Tibial artery (tissue), 4 donors: ENCODE measurements at places on chromosomes 12 and 14.

- DNase-seq: no peak
These were observed 62.7 kb downstream of the RASSF3 start for GRCh38 chr12:64672925-64673409.

GRCh38 chr12:89962648-89963047 lies 254.0 kb upstream of the ATP2B1 start:
- DNase-seq: no peak

DNA sequence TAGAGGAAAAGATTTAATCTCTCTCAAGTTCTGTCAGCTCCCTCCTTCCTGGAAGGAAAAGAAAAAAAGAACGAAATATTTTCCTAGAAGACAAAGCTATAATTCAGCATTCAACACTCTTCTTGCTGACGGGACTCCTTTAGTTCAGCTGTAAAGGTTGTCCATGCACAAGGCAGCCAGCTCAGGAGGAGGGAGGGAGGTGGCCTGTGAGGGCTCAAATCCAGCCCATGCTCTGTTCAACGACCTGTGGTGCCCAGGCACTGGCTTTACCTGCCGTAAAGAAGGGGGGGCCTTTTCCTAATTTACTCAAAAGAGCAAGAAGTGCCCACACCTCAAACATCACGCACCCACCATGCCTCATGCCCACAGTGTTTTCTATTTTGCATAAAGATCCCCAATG lies 109.3 kb downstream of the TMTC1 start:
- DNase-seq: no peak

GRCh38 chr12:52980650-52981423 lies 25.4 kb upstream of the EIF4B start:
- peak; percentile 90 for DNase-seq

DNA sequence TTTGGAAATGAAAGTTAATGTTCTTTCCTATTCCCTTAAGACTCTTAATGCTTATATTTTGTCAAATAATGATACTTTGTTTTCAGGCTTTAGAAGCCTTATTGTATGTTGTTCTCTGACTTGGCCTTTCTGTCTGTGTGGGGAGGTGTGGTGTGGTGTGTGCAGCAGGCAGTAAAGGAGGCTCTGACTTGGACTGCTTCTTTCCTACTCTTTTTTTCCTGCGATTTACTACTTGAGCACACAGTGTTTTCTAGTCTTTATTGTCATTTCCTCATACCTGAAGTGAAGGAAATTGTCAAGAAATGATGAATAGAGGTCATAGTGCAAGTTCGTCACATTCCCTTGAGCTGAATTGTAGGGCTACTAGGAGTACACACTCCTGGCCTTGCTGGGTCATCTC lies 26.9 kb downstream of the PIWIL1 start:
- no peak for DNase-seq

DNA sequence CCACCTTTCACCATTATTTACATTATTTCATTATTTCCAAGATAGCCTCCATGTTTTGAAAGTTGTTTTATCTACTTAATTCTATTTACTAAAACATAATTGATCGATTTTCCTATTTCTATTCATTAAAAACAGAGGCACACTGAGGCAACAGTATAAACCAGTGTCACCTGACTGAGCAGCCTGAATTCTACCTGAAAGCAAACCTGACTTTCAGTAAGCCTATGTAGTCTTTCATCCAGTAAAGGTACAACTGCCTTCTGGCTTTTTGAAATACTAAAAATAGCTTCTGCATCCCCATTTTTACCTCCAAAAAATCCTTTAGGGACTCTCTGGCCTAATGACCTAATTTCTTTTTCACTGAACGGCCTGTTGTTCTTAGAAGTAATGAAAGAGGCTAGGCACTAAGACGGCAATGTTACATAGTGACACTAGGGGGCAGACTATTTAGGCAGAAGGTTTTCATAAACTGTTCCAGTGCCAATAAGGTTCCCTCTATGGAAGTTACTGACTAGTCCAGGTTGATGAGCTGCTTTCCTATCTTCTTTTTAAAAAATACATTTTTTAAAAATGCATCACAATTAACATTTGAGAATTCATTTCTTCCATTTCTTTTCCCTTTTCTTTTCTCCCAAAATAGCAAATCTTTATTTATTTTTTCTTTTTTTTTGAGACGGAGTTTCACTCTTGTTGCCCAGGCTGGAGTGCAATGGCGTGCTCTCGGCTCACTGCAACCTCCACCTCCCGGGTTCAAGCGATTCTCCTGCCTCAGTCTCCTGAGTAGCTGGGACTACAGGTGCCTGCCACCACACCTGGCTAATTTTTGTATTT lies 17.5 kb downstream of the ANAPC5 start:
- no peak for DNase-seq

DNA sequence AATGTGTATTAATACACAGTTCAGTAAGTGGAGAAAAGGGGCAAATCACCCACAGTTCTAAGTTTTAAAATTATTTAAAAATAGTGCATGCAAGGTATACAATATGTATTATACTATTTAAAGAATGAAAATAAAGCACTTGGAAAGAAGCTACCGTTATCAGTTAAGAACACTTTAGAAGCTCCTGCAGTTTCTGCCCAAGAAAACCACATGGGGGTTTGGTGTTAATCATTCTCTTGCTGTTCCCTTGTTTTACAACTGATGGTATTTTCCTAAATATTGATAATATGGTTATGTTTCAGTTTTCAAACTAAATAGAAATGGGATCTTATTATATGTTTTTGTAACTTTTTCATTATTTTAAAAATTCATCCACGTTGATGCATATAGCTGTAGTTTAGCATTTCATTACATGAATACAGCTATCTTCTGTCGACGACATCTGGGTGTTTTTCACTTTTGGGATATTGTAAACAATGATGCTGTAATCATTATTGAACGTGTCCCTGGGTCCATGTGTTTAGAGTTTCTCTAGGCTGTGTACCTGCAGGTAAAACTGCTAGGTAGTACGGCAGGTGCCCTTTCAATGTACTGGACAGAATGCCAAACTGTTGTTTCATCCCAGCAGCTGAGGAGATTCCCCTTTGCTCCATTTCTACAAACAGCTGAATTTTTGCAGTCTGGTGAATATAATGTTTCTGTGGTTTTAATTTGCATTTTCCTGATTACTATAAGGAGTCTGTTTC lies 64.1 kb downstream of the APPL2 start:
- DNase-seq: no peak

DNA sequence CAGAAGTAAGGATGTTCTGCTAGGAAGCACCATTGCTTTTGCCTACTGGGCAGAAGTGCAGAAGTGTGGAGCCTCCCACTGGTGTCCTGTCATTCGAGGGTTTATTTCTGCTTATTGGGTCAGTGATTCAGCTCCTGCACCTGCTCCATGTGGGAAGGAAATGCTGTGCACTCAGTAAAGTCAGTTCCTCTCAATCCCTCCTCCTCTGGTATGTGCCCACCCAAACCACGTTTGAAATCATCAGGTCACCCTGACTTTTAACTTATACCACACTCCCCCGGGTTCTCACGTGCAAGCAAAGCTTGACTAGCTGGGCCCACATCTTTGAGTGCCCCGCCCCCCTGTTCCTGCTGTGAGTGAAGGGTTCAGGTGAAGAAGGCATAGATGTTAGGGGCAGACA lies 223.7 kb downstream of the CHST11 start:
- no peak for DNase-seq

- DNase-seq: peak; percentile 79
These were observed 13.2 kb upstream of the TIGAR start for GRCh38 chr12:4307593-4308333.

- peak; percentile 41 for DNase-seq
These were observed 973.3 kb upstream of the TMEM132C start for GRCh38 chr12:127293507-127294310.

GRCh38 chr12:4148418-4149056 lies 125.0 kb upstream of the CCND2 start:
- DNase-seq: peak; percentile 45

GRCh38 chr12:29569132-29569757 lies 71.8 kb upstream of the OVCH1 start:
- DNase-seq: no peak

GRCh38 chr12:57842342-57843294 lies 3.9 kb downstream of the CTDSP2 start:
- no peak for DNase-seq

GRCh38 chr12:132559652-132560363 lies 50.6 kb downstream of the LRCOL1 start:
- no peak for DNase-seq

GRCh38 chr12:21343636-21344035 lies 8.9 kb upstream of the SLCO1A2 start:
- DNase-seq: no peak

DNA sequence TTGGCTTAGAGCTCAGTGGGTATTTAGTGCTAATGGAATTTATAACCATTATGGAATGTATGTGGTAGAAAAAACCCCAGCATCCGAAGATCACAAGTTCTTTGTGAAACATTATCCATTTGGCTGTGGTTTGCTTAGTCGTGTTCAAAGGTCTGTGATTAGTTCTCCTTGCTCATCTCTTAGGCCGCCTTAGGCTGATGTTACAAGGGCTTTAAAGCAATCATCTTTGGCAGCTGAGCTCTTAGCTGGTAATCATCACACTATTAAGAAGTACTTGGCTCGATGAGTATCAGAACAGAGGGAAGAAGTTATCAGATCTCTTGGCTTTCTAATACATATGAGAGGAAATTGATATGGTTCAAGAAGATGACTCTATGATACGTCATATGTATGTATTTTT lies 124.1 kb upstream of the E2F7 start:
- DNase-seq: no peak

- no peak for DNase-seq
These were observed 266.7 kb upstream of the HMGA2 start for GRCh38 chr12:65557438-65558181.

- no peak for DNase-seq
These were observed 2.7 kb downstream of the MYO1A start for GRCh38 chr12:57046947-57047890.

GRCh38 chr14:81834308-81834707 lies 300.7 kb upstream of the SEL1L start:
- DNase-seq: no peak

- DNase-seq: no peak
These were observed 6.0 kb upstream of the HOXC9 start for GRCh38 chr12:53994009-53994263.

DNA sequence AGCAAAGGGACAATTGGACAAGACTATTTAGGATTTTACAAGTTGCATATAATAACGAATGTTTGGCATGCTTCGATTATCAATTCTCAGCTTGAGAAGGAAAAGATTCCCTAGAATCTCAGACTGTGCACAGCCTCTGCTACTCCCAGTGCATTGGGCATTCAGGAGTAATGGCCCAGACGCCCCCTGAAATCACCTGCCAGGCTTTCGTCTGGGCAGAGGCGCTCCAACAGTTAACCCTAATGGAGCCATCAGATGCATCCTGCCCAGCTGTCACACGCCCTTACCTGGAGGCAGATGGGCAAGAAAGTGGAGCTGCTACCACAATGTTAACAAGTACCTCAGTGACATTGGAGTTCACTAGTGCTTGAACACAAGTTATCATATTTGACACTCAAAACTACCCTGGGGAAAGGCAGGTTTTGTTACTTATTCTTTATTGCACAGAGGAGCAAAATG lies 927 bp upstream of the LRP6 start:
- no peak for DNase-seq

DNA sequence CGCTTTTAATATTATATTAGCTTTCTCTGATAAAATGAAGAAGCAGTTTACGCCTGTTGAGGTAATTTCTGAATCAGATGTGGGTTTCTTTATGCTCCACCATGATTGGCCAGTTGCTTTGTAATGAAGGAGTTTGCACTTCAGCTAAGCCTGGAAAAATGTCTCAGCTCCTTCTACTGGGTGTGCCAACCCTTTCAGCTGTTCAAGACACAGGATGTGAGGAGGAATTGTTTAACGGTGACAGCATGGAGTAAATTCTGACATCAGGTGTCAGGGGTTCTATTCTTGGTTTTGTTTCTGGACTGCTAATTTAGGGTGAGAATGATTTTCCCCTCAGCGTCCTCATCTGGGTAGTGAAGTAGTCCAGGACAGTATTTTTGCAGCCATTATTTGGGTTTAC lies 43.5 kb downstream of the FLRT2 start:
- DNase-seq: no peak

DNA sequence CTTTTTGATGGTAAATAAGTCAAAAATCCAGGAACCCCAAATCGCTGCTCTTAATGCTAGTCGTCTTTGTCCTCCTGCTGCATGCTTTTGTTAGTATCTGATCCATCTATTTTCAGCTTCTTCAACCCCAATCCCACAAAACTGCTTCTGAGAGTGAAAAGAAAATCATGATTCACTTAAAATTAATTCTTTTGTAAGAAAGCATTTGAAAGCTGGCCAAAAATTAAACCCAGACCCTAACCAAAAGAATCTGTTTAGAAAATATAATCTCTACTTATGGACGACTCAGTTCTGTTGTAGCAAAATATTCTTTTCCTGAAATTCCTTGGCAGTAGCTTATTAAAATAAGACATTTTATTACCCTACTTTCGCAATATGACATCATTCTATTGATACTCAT lies 443.6 kb upstream of the SYT1 start:
- no peak for DNase-seq

DNA sequence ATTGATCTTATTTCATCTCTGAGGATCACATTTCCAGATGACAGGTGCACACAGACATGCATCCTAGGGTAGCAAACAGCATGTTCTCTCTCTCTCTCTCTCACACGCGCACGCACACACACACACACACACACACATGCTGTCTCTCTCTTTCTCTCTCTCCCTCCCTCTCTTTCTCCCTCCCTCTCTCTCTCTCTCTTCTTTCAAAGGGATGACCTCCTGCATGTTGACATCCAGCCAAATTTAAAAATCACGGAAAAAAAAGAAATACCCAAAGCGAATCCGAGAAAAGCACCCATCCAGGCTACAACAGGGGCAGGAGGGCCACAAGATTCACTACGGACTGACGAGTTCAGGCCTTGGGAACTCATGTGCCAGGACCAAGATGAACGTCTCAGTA lies 2.3 kb downstream of the KSR2 start:
- no peak for DNase-seq

DNA sequence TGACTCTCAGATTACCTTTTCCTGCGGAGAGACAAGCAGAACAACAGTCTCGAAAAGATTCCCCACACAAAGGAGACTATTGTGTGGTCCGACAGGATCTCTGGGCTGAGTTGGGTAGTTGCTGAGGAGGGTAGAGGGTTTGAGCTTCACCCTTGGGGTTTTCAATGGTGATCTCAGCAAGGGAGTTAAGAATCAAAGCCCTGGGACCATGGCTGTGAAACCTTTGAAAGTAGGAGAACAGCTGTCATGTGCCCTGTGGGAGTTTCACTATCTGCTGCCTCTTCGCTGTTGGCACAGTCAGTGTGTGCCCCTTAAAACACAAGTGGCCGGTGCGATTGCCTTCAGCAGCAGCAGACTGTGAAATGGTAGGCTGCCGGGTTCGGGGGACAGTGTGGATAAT lies 14.2 kb upstream of the PLEK2 start:
- no peak for DNase-seq

- no peak for DNase-seq
These were observed 29.1 kb downstream of the JDP2 start for GRCh38 chr14:75456997-75457335.
